ENCODE measurements at places on chromosomes 7 and 10.

- DNase-seq: no peak
Measured at GRCh38 chr7:79515358-79515757, 61.9 kb upstream of the MAGI2 start.

- no peak for DNase-seq
Measured at GRCh38 chr7:76267107-76267893, 35.2 kb upstream of the HSPB1 start.

GRCh38 chr10:30185341-30185740 lies 126.0 kb upstream of the JCAD start:
- no peak for DNase-seq

- no peak for DNase-seq
Measured at GRCh38 chr10:44337081-44337480, 47.8 kb downstream of the CXCL12 start.

DNA sequence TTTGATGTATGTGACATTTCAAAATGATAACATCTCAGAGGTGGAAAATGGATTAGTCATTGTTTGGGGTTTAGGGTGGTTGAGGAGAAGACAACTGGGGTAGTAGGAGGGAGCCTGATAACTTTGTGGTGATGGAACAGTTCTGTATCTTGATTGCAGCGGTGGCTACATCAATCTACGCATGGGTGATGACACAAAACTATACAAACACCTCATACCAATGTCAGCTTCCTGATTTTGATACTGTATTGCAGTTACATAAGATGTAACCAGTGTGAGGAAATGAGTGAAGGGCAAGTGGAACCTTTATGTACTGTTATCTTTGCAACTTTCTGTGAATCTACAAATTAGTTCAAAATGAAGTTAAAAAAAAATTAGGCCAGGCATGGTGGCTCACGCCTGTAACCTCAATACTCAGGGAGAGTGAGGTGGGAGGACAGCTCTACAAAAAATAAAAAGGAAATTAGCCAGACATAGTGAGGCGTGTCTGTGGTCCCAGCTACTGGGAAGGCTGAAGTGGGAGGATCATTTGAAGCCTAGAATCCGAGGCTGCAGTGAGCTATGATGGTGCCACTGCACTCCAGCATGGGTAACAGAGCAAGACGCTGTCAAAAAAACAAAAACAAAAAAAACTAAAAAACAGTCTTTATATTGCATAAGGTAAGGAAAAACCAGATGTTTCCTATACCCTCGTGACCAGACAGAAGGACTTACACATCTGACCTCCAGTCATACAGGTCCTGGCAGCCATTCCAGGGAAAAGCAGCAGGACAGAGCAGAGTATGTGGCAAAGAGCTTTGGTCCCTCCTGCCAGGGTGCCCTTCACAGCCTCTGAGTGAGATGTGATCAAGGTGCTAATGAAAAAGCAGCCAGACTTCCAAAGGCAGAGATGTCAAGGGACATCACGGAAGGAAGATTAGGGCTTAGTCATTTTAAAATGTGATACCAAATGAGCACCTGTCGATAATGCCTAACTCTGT lies 50.8 kb downstream of the CYTH3 start:
- DNase-seq: no peak

GRCh38 chr7:130932088-130932487 lies 198.1 kb upstream of the KLF14 start:
- no peak for DNase-seq

GRCh38 chr7:74254858-74255379 lies 720 bp upstream of the RFC2 start:
- DNase-seq: no peak

DNA sequence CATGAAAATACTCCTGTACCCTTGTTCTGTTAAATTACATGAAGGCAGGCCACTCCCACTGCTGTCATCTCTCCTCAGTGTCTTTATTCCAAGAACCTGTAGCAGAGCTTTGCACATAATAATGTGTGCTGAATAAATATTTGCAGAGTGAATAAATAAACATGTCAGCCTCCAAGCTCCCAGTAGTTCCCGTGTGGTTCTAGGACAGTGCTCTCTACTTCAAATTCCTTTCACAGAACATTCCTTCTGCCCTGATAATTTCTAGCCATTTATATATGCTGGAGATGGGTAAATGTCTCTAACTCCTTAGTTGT lies 20.3 kb upstream of the HYAL4 start:
- DNase-seq: no peak

DNA sequence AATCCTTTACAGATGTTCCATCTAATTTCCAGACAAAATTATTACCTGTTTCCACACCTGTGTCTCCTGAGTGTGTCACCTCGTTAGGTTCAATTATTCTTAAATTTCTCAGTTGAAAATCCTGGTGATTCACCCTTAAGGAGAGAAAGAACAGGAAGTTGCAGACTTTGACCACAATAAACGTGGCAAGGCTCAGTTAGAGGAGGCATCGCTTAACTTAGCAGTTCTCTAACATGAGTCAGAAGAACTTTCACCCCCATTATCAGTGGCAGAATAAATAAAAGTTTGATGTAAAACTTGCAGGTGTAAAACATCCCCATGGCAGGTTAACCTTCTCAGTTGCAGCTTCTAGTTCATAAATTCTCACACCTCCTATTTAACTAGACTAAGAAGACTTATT lies 8.3 kb downstream of the XPNPEP1 start:
- no peak for DNase-seq

DNA sequence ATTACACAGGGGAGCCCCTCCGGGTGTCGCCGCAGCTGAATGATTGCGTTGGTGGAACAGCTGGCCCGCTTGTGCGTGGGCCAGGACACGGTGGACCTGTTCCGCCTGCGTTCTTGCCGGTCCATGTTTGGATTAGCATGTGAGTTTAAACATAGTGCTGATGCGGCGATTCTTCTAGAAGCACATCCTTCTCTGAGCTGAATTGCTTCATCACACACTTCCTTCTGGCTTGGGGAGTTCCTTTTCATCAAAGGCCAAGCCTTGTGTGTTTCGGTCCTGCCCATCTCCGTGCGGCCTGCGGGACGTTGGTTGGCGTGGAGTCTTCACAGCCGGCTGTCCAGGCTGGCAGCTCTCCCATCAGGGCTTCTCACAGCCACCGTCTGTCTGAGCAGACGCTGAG lies 45.5 kb upstream of the SLC29A4 start:
- no peak for DNase-seq

GRCh38 chr7:15650787-15651186 lies 35.7 kb downstream of the MEOX2 start:
- DNase-seq: no peak

DNA sequence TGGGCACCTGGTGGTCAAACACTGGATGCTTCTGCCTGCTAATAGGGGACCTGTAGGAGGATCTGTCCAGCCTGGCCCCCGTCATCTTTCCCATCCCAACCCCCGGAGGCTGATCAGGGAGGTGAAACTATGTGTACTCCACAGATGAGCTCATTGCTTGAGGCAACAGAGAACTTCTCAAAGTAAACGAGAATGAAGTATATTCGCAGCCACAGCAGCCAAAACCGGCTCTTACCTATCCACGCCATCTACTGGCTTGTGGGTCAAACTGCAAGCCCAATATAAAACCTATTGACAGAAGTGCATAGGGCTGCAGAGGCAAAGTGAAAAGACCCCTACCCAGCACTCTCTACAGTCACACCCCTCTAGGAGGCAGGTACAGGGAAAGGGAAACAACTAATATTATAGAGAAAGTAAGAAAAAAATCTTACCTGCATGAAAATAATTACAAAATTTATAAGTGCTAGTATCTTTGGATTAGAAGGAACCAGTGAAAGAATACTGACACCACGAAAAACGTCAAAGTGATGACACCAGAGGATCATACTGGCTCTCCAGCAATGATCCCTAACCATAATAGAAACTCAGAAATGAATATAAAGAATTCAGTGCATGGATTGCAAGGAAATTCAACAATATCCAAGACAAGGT lies 973.5 kb downstream of the ANKRD7 start:
- DNase-seq: peak; percentile 40

DNA sequence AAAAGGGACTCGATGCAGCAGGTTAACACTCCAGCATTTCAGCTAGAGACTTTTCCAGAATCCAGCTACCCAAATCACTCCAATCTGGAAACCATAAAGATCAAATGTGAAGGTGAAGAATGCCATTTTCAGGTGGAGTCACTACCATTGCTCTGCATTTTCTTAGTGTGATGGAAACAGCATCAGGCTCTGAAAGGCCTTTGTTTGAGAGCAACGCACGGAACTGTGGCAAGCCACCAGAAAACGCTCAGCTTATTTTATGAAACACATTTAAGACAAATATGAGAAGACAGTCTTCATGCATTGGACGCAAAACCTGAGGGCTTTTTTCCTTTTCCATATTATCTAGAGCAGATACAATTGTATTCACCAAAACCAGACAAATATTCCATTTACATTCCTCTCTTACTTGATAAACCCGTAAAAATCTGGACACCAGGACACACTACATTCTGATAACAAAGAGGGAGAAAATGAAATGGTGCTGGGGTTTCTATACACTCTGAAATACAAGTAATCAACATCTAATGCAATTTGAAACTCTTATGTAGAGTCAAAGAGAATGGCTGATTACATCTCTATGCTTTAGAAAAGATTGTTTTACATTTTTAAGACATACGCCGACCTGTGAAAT lies 99.1 kb downstream of the NRP1 start:
- no peak for DNase-seq

- DNase-seq: no peak
Measured at GRCh38 chr10:49426490-49427360, 30.8 kb upstream of the DRGX start.

- DNase-seq: no peak
Measured at GRCh38 chr7:18541181-18541870, 45.8 kb downstream of the HDAC9 start.

DNA sequence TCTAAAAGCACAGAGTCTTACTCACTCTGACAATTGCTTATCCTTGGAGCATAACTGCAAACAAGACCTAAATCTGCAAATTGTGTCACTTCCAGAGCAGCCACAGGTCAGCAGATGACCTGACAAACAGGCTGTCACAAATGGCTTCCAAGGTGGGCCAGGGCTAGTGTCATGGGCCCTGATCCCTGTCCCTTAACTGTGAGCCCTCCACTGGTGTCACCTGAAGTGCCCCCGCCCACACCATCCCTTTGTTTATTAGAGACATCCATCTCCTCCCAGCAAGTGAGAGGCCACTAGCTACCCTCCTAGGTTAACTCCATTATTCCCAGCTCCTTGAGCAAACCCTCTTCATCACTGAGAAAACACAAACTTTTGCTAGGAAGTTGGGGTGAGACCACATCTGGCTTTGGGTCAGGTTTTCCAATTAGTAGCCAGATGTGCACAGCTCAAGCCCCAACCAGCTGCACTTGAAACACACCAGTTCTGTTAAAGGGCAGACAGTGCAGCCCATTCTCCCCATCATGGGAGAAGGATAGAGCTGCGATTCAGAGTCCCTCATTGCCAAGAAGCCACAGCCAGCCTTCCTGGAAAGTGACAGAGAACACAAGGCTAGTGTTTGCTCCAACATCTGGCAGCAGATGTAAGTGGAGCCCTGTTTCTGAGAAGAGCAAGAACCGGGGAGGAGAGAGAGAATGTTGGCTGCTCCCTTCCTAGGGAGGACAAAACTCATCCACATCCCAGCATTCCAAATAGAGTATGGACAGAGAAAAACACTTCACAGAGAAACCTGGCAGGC lies 75.7 kb upstream of the NANOS1 start:
- no peak for DNase-seq

DNA sequence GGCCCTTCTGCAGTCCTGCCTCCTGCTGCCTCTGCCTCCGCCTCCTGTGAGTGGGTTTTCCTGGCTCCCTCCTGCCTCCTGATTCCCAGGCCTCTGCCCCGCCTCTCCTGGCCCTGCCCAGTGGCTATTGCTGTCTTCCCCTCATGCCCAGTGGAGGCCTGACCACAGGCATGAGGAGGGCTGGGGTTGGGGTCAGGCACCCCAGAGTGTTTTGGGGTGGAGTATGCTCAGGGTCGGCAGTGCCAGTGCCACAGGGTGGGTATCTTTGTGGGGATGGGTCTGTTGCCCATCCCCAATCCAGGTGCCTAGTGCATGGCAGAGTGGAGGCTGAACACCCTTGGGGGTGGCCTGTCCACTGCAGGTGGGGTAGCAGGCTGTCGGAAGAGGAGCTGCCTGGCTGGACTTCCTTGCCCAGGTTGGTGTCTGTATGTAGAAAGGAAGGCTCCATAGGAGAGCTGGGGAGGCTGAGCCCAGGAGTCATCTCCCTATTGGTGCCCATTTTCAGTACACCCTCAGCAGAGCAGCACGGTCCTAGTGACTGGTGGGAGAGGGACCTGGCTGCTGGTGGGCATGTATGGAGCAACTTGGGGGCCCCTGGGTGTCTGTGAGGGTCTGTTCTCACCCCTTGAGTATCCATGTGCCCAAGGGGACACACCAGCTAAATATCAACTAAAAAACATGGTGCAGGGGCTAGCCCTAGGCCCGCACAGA lies 62.2 kb downstream of the ARHGAP22 start:
- no peak for DNase-seq

GRCh38 chr10:73344269-73344668 lies 14.4 kb downstream of the CFAP70 start:
- no peak for DNase-seq

GRCh38 chr10:47370878-47371277 lies 13.2 kb downstream of the ZNF488 start:
- DNase-seq: no peak

- DNase-seq: no peak
Measured at GRCh38 chr7:158021836-158022235, 565.8 kb downstream of the PTPRN2 start.

- peak; percentile 48 for DNase-seq
Measured at GRCh38 chr10:3775696-3776551, 9.1 kb downstream of the KLF6 start.

DNA sequence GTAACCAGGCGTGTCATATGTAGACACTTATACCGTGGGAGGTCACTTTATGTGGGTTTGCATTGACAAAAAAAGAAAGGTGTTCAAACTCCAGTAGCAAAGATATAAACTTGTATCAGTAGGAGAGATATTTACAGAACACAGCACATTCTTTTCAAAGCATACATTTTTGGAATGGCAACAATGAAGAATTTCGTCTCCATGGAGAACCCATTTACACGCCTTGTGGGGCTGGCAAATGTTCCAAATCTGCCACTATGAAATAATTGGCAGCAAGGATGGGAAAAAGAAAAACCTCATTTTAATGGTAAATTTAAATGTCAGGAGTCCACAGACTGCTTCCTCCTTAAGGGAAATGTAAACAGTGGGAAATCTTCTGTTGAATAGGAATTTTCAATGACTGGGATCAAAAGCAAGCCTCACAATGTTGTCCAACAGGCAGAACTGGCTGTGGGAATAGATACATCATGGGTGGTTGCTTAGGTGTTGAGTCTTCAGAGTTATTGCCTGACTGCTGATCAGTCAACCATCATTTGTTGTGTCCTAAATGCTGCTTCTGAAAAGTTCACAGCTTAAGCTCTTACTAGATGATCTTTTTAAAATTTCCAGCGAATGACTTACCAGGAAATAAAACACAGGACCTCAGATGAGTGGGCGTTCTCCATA lies 256.6 kb upstream of the SEMA3C start:
- no peak for DNase-seq

GRCh38 chr7:64574540-64575099 lies 11.7 kb upstream of the ZNF680 start:
- no peak for DNase-seq

- DNase-seq: no peak
Measured at GRCh38 chr10:29409241-29410054, 120.6 kb downstream of the LYZL1 start.

- no peak for DNase-seq
Measured at GRCh38 chr7:83588602-83589240, 60.2 kb downstream of the SEMA3E start.

Data from iPS DF 19.7 (cell line).